Inflammatory macrophage treated with lipopolysaccharide for 4 hours (primary cell): ENCODE measurements at places on chromosomes 4 and X.

- no peak for DNase-seq
These were observed 194.7 kb downstream of the RAB28 start for GRCh38 chr4:13289391-13289790.

- no peak for DNase-seq
These were observed 45.2 kb upstream of the HGFAC start for GRCh38 chr4:3396600-3396999.

DNA sequence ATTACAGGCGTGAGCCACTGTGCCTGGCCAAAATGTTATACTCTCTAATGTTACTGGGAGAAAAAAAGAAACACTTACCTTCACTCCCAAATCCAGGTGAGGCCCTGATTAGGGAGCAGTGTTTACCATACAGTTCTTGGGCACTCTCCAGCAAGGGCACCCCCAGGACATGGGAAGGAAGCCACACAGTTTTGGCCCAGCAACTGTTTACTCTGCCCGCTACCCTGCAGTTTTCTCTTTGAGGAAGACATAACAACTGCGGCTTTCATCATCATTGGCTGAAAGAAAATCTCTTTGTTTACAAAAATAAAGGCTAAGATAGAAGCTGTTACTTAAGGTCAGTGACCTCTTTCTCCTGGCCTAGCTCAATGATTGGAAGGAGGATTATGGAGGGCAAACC lies 145.5 kb upstream of the DUSP21 start:
- DNase-seq, result no peak

DNA sequence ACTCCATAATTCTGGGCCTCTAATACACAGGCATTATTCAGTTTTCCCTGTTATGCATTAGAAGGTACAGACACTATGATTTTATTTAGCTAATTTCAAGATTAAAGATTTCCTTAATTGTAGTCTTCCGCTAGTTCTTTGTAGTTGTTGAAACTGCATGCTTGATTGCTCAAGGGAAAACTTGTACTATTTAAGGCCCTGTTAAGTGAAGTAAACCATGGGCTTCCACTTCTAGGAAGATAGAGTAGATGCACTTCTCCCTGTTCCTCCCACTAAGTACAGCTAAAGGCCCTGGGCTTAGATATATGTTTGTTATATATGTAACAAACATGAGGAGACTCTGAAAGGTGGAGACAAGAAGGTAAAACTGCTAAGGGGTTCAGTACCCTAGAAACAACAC lies 215.8 kb upstream of the LEF1 start:
- no peak for DNase-seq

GRCh38 chrX:37686369-37686995 lies 891 bp downstream of the XK start:
- no peak for DNase-seq

- DNase-seq, result no peak
These were observed 249.4 kb downstream of the HNRNPD start for GRCh38 chr4:82124365-82124764.

DNA sequence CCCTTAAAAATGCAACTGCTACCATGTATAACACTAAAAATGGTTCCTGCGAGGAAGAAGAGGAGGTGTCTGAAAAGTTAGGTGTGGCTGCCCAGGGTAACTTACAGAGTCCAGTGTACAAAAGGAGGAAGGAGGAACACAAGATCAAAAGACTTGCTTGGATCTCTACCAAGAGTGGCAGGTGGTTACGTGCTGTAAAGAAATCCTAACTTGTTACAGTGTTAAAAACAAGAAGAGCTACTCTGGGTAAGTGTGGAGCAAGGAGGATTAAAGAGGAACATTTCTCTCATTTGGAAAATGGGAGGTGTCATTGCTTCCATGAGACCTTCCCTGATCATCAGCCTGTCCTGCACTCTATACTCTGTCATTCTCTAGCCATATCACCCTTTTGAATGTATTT lies 242.0 kb downstream of the PTTG2 start:
- DNase-seq, result no peak

DNA sequence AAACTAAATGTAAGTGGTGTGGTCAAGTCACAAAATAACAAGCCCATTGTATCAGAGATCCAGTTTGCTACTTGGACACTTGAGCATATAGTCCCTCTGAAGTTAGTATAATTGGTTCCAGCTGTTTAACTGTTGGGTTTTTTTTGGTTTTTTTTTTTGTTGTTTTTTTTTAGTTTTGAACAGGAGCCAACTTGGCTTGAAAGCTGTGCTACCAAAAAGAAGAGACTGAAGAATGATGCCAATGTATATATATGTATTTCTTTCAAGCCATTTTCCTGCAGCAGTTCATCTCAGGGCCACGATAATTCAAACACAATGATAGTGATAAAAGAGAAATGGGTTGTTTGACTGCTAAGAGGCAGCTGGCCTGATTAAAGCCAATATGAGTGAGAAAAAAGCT lies 138.3 kb downstream of the PCDH18 start:
- DNase-seq, result no peak

DNA sequence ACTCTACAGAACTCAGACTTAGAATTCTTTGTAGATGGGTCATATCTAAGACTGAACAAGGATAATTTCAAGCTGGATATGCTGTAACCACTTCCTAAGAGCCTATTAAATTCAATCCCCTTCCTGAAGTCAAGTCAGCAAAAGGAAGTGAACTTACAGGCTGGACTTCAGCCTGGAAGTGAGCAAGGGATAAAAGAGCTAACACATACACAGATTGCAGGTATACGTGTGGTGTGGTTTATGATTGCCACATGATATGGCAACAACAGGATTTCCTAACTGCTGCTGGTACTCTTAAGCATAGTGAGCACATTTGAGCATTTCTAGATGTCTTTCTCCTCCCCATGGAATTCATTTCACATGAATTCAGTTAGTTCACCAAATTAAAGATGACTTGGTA lies 38.2 kb upstream of the UXT start:
- no peak for DNase-seq

- no peak for DNase-seq
These were observed 83.7 kb upstream of the GC start for GRCh38 chr4:71867598-71867997.

DNA sequence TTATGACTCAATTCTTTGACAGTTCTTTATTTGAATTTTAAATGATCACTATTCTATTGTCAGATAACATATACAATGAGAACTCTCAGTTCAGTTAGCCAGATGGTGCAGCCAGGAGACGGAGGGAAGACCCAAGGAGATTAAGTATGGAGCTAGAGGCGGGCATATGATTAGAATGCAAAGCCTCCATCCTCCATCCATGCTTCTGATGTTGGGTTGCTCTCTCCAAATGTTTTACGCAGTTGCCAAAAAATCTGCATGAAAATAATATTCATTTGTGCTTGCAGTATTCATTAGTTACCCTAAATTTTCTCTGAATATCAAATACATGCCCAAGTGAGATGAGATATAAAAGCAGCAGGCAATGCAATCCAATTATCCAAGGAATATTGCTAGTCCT lies 874.8 kb downstream of the C4orf33 start:
- no peak for DNase-seq

- DNase-seq, result peak; percentile 86
These were observed 83.6 kb downstream of the MXRA5 start for GRCh38 chrX:3262901-3263300.

GRCh38 chrX:7444967-7445366 lies 297.0 kb upstream of the PUDP start:
- DNase-seq, result no peak

DNA sequence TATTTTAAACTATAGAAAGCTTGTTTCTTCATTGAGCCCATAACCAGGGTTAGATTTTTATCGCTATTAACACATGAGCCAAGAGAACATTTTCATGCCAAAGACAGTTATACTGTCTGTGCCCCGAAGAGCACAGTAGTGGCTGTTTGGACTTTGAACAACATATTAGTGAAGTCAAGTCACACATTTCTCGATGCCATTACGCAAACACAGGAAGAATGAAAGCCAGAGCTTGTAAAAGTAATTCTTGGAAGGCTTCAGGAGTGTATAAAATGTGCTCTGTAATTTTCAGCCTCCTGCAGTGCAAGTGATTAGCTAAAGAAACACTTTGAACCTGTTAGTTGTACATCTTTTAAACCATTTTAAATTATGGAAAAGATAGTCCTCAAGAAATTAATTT lies 590.7 kb upstream of the PITX2 start:
- DNase-seq, result no peak

DNA sequence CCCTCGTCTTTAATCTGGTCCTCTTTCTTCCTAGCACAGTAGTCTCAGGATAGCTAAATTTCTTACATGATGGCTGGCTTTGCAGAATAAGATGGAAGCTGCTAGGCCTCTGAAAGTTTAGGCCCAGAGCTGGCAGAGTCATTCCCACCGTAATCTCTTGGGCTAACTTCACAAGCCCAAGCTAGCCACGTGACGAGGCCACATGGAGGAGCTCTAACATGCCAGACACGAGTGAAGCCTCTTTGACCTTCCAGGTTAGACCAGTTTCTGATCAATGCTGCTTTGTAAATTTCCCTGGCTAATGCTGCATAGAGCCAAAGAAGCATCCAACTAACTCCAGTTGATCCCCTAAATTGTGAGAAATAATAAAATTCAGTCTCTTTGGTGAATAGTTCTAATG lies 9.5 kb upstream of the CENPE start:
- no peak for DNase-seq

DNA sequence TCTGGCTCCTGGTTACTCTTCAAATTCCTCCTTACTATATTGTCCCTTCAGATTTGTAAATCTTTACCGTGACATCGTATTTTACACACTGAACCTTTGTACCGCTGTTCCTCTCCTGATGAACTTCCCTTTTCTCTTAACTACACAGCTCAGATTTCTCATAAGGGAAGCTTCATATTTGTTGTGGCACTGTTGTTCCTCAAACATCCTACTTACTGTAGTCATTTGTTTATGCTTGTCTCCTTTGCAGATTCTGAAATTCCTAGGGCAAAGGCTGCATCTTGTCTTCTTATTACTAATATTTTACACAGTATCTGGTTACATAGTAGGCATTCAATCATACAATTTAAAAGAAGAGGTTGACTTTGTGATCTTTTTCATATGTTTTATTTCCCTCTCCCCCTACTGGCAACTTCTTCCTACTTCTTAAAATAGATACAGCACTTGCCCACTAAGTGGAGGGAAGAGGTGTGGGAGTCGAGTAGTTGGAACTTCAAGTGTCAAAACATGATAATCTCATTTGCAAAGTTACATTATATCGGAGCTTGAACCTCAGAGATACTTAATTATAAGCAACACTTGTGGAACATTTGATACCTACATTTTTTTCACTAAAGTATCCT lies 50.0 kb downstream of the TET2 start:
- DNase-seq, result peak; percentile 88
